ENCODE measurements at places on chromosomes 5 and 9.

GRCh38 chr5:11298877-11299276, 537.8 kb upstream of the DAP start:
- DNase-seq: no peak

- no peak for DNase-seq
These were observed 22.5 kb upstream of the GRAMD2B start for GRCh38 chr5:126400621-126401251.

DNA sequence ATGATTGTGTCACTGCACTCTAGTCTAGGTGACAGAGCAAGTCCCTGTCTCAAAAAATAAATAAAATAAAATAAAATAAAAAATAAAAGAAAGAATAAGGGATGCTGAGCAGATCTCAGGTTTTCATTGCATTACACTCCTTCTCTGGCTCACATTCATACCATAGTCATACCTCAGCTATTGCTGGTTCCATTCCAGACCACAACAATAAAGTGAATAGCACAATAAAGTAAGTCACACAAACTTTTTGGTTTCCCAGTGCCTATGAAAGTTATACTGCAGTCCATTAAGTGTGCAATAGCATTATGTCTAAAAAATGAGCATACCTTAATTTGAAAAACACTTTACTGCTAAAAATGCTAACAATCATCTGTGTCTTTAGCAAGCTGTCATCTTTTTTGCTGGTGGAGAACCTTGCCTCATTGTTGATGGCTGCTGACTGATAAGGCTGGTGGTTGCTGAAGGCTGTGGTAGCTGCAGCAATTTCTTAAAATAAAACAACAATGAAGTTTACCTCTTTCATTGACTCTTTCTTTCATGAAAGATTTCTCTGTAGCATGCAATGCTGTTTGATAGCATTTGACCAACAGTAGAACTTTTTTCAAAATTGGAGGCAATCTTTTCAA, 415.7 kb downstream of the ZNF608 start:
- no peak for DNase-seq

DNA sequence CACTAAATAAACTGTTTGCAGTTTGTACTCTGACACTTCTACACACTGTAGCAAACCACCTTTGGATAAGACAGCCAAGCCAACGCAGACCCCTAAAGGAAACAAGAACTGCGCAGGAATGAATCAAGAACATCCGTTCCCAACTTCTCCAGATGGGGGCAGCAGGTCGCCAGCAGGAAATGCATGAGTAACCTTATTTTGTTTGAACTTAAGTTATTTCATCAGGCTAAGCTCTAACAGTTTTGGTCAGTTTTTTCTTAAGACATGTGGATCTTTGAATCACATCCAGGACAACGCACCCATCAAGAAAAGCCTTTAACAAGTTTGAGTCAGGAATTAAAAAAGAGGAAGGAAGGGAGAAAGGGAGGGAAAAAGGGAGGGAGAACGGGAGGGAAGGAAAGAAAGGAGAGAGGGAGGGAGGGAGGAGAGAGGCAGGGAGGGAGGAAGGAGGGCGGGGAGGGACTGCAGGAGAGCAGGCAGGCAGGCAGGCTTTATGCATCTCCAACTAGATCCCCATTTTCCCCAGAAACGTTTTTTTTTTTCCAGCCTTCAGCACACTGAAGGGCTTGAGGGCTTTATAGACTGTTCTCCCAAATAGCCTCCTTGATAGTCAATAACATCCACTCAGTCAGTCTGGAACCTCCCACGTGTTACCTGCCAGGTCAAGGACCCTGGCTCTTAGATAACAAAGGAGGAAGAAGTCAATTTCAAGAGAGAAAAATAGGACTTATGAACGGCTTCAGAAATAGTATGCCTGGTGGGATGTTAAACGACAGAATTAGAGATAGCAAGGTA, 22.2 kb downstream of the BHMT start:
- peak; percentile 81 for DNase-seq

- no peak for DNase-seq
These were observed 130.6 kb upstream of the ADRA1B start for GRCh38 chr5:159785656-159786055.

DNA sequence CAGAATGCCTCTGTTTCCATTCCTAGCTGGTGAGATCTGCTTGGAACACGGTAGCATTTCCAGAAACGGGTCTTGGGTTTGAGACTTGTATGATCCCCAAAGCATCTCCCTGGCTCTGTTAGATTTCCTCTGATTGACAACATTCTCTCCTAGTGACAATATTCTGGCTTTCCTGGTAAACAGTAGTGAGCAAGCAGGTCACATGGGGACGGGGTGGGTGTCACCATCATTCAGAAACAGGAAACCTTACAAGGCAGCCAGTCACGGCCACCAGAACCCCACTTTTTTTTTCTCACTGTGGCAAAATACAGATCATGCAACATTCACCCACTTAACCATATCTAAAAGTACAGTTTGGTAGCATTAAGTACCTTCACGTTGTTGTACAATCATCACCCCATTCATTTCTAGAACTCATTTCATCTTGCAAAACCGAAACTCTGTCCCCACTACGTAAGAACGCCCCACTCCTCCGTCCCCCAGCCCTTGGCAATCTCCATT, 90.1 kb upstream of the LMX1B start:
- no peak for DNase-seq

DNA sequence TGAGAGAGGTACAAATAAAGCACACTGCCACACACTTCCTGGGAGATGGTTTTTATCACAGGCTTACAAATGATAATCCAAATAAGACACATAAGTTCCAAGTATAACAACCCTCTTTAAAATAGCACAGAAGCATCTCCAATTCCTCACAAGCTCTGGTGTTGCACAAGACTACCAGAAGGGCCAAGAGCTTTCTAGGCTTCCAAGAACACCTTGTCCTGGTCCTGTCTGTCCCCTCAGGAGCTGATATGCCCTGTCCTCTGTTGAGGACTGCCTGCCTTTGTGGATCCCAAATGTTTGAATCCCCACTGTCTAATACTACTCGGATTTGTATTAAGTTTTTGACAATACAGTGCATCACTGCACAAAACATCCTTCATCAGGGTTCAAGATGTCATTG, 110.1 kb downstream of the SPOCK1 start:
- DNase-seq: no peak

- no peak for DNase-seq
These were observed 168.5 kb downstream of the RGS3 start for GRCh38 chr9:113631871-113632665.

- no peak for DNase-seq
These were observed 34.1 kb downstream of the ZMAT2 start for GRCh38 chr5:140734354-140734753.

GRCh38 chr5:6576861-6577501, 55.9 kb downstream of the NSUN2 start:
- DNase-seq: peak; percentile 82

DNA sequence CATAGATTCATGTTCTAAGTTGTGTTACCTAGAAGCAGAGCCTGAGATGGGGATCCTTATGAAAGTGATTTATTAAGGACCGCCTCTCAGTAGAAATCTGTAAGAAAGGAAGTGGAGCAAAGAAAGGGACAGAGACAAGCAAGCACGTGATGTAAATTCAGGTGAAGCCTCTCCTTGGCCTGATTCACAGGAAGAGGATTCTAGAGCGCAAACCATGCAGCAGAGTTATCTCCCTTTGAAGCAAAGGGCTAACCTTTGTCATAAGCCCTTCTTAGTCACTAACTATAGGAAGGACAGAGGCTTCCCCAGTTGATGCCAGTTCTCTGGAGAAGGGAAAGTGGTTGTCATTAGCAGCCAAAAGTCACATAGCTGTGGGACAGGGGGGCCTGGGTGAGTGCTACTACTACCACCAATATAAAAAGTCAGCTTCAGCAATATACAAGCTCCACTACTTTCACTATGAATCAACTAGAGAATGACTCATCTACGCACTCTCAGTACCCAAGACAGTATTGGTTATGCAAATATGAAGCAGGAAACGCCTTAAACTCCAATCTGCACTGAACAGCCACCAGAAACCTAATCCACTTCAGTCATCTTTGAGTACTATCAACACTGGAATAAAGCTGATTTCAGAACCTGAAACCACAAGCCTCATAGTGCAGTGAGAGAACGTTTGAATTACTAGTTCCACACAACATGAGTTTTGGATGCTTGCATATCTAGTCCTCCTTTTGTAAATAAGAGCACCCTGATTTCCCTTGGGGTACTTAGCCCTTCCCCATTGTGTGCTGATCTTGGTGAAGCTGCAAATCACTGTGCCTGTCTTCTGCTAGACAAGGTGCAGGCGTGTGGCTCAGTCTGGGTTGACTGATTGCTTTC, 162.7 kb downstream of the ZNF608 start:
- DNase-seq: no peak
